ENCODE measurements at places on chromosomes 3 and 15. TPM values are rescaled to one million over a fixed set of nuclear protein-coding genes. Genes with fewer than 3 reads are reported as not detected.
A peak's percentile ranks its signal among the peaks of the same experiment; 100 is the strongest.

The MBD4 gene
- 26.4 TPM for total RNA-seq

The FBXO40 gene
- 0.23 TPM for total RNA-seq

The CHST14 gene
- total RNA-seq, result 15.6 TPM

The GRK7 gene
- not detected for total RNA-seq

The UROC1 gene
- total RNA-seq, result not detected

The NECTIN3 gene
- total RNA-seq, result 48.2 TPM

The HDGFL3 gene
- 67.1 TPM for total RNA-seq

The SPINK8 gene
- total RNA-seq, result not detected

The CLDN16 gene
- not detected for total RNA-seq

DNA sequence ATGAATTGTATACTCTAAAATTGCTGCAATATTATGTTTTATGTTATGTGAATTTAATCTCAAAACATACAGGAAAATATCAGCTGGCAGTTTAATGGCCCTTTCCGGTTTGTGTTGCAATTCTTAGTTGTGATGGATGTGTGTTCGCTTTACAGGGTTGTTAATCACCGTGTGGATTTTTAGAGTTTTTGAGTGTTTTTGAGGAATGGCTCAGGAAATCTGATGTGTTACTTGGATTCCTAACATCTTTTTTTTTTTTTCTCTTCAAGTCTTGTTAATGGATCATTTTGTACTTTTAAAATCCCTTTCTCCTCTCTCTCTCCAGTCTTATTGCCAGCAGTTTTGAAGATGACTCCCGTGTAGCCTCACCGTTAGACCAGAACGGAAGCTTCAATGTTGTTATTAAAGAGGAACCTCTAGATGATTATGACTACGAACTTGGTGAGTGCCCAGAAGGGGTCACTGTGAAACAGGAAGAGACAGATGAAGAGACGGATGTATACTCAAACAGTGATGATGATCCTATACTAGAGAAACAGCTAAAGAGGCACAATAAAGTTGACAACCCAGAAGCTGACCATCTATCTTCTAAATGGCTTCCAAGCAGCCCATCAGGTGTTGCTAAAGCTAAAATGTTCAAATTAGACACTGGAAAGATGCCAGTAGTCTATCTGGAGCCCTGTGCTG is 35.7 kb downstream of the MGA start:
- no peaks in the 10 kb centered on the region for H3K4me1 ChIP-seq
- no peaks in the 10 kb centered on the region for H3K27me3 ChIP-seq
- H3K36me3 ChIP-seq, result 0 out of 2 replicates have a peak, but pooled peaks cover 4% of the 10 kb centered on the region

- no peaks in the 10 kb centered on the region for H3K27me3 ChIP-seq
- no peaks in the 10 kb centered on the region for H3K4me1 ChIP-seq
- DNase-seq, result no peak
- H3K36me3 ChIP-seq, result no peaks in the 10 kb centered on the region
- H3K4me3 ChIP-seq, result no peak overlapping the region
Observed at GRCh38 chr3:187016639-187017345, 86.5 kb downstream of the ST6GAL1 start.

DNA sequence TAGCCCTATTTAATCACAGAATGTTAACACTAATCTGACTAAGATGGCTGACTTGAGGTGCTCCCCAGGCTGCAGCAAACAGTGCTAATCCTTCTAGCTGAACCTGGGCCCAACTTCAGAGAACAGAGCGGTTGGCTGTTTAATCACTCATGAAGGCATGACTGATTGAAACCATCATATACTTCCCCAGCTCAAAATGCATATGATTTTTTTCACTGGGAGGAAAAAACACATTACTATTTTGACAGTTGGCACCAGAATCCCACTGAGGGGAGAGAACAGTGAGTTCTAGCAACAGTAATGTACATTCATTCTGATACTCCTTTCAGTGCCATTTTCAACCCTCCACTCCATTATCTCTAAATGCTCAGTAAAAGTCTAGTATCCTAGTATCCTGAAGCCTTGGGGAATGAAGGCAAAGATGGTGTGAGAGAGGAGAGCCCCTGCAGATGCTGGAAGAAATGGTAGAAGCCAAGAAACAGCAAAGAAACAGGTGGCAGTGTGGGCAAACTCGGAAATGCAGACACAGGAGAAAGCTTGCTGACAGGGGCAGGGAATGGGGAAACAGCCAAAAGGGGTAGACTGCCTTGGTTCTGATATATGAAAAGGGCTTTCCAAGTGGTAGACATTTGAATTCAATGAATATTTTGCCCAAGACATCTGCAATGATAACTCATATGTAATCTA is 34.4 kb upstream of the CASR start:
- peak; percentile 7 for DNase-seq
- no peak overlapping the region for H3K27ac ChIP-seq
- H3K4me3 ChIP-seq, result no peak overlapping the region
- H3K36me3 ChIP-seq, result peaks cover under 1% of the 10 kb centered on the region

DNA sequence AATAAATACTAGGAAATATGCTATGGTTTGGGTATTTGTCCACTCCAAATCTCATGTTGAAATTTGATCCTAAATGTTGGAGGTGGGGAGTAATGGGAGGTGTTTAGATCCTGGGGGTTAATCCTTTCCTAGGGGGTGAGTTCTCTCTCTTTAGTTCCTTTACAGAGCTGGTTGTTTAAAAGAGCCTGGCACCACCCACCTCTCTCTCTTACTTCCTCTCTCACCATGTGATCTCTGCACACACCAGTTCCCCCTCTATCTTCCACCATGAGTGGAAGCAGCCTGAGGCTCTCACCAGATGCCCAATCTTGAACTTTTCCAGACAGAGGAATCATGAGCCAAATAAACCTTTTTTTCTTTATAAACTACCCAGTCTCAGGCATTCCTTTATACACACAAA is 10.5 kb downstream of the SLC24A5 start:
- H3K36me3 ChIP-seq, result no peaks in the 10 kb centered on the region
- H3K4me3 ChIP-seq, result no peak overlapping the region
- H3K27me3 ChIP-seq, result no peaks in the 10 kb centered on the region
- no peak overlapping the region for H3K27ac ChIP-seq
- DNase-seq, result no peak

GRCh38 chr3:131957511-131957910 is 77.3 kb downstream of the CPNE4 start:
- no peak overlapping the region for H3K4me3 ChIP-seq
- H3K4me1 ChIP-seq, result peaks cover 22% of the 10 kb centered on the region
- H3K27me3 ChIP-seq, result no peaks in the 10 kb centered on the region
- H3K36me3 ChIP-seq, result no peaks in the 10 kb centered on the region
- peak overlapping the region; percentile 89 for H3K27ac ChIP-seq

GRCh38 chr3:41907330-41908073 is 54.4 kb downstream of the ULK4 start:
- H3K4me1 ChIP-seq, result no peaks in the 10 kb centered on the region
- H3K27me3 ChIP-seq, result no peaks in the 10 kb centered on the region
- no peak for DNase-seq
- peaks cover 15% of the 10 kb centered on the region for H3K36me3 ChIP-seq
- H3K27ac ChIP-seq, result no peak overlapping the region
- H3K4me3 ChIP-seq, result no peak overlapping the region

- H3K36me3 ChIP-seq, result no peaks in the 10 kb centered on the region
- H3K4me1 ChIP-seq, result no peaks in the 10 kb centered on the region
- no peak overlapping the region for H3K27ac ChIP-seq
- no peaks in the 10 kb centered on the region for H3K27me3 ChIP-seq
- DNase-seq, result no peak
Observed at GRCh38 chr3:38575279-38575843, 74.1 kb downstream of the SCN5A start.

GRCh38 chr3:119342176-119342575 is 48.0 kb downstream of the ARHGAP31 start:
- no peak for DNase-seq
- 0 out of 2 replicates have a peak, but pooled peaks cover 6% of the 10 kb centered on the region for H3K4me1 ChIP-seq
- H3K36me3 ChIP-seq, result no peaks in the 10 kb centered on the region
- no peak overlapping the region for H3K4me3 ChIP-seq
- H3K27ac ChIP-seq, result no peak overlapping the region

DNA sequence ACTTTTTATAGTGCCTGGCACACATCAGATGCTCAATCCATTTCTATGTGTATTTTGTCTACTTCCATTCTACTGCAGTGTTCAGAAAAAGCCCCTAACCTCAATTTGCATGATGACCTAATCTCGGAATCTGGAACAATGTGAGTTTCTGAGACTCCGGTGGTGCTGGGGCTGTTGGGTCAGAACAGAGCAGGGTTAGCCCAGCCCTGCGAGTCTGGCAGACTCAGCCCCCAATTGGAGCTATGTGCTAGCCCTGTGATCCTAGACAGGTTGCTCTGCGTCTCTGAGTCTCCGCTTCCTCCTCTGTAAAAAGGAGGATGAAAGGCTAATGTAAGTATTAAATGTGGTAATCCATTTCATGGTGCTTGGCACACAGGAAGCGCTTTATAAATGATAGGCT is 95.0 kb upstream of the ICE2 start:
- H3K27ac ChIP-seq, result peak overlapping the region; percentile 61
- H3K4me1 ChIP-seq, result peaks cover 25% of the 10 kb centered on the region
- no peaks in the 10 kb centered on the region for H3K36me3 ChIP-seq
- no peaks in the 10 kb centered on the region for H3K27me3 ChIP-seq

DNA sequence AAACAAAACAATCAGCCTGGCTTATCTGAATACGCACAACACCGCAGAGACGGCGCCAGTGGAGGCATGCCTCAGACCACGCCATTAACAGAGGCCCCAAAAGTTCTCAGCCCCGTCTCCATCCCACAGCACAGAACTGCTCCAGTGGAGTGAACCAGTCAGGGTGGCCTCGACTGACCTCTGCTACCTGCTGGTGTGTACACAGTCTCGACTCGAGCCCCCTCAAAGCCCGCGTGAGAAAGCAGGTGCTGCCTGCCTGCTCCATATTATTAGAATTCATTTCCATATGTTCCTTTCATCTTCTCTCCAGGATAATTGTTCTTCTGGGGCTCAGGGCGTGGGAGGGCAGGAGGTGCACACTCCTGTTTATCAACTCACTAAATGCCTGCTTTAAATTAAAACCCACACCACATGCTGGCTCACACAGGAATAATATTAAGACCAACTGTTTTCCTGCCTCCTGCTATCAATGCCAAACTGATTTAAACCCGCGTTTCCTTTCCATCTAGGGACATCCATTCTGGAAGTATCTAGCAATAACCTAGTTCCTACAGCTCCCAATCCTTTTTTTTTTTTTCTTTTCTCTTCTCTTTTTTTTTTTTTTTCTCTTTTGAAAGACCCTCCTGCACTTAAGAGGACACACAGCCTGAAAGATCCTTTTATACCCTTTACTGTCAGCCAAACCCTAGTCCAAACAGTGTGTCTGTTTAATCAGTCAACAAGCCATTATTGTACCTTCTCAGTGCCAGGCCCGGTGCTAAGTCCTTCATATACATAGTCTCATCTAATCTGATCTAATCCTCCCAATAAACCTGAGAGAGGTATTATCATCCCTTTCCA is 101.2 kb downstream of the TLE3 start:
- no peaks in the 10 kb centered on the region for H3K27me3 ChIP-seq
- no peak overlapping the region for H3K4me3 ChIP-seq
- no peaks in the 10 kb centered on the region for H3K36me3 ChIP-seq
- no peak for DNase-seq

GRCh38 chr15:89967881-89968280 is 33.2 kb upstream of the ZNF710 start:
- H3K4me1 ChIP-seq, result no peaks in the 10 kb centered on the region
- no peak overlapping the region for H3K27ac ChIP-seq
- DNase-seq, result no peak
- H3K27me3 ChIP-seq, result no peaks in the 10 kb centered on the region
- no peaks in the 10 kb centered on the region for H3K36me3 ChIP-seq

GRCh38 chr3:15010664-15011063 is 54.5 kb downstream of the MRPS25 start:
- no peak overlapping the region for H3K27ac ChIP-seq
- no peaks in the 10 kb centered on the region for H3K27me3 ChIP-seq
- no peak for DNase-seq
- no peaks in the 10 kb centered on the region for H3K4me1 ChIP-seq
- H3K4me3 ChIP-seq, result no peak overlapping the region

DNA sequence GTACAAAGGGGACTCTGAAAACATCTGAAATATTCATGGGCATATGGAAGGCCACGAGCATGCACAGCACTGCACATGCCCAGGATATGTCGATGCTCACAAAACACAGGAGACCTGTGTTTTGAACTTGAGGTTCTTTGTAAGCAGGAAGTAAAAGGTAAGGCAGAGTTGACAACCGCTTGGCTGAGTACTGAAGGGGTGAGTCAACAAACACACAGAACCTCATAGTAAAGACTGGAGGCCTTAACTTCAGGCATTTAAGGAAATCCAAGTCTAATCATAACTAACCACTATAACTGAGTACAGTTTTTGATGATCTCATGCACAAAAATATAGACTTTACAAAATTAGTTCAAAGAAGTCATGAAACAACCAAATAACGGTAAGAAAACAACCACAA is 80.6 kb downstream of the MYO9A start:
- H3K4me1 ChIP-seq, result no peaks in the 10 kb centered on the region
- H3K36me3 ChIP-seq, result no peaks in the 10 kb centered on the region
- H3K4me3 ChIP-seq, result no peak overlapping the region
- H3K27ac ChIP-seq, result no peak overlapping the region

- peak overlapping the region; percentile 11 for H3K27ac ChIP-seq
- H3K4me1 ChIP-seq, result peaks cover 17% of the 10 kb centered on the region
- H3K4me3 ChIP-seq, result no peak overlapping the region
- H3K27me3 ChIP-seq, result peaks cover 35% of the 10 kb centered on the region
- peak; percentile 34 for DNase-seq
Observed at GRCh38 chr15:92715758-92716157, 60.2 kb upstream of the FAM174B start.

DNA sequence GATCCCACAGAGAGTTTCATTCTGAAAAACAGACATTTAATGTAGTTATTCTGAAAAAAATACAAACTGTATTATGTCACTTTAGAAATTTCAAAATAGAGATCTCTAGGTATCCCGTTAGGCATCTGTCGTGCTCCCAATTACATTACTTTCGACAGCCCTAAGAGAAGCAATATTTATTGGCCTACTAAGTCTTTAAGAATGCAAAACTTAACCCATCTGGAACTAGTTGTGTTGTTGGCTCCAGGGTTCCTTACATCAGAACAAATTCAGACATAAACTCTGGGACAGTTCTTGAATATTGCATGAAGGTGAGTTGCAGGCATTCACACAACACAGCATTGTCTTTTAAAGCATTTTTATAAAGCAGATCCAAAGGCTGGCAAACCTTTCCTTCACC is 498.4 kb downstream of the FHIT start:
- H3K27ac ChIP-seq, result no peak overlapping the region
- no peak for DNase-seq
- peaks cover 8% of the 10 kb centered on the region for H3K36me3 ChIP-seq
- H3K4me3 ChIP-seq, result no peak overlapping the region

- no peak overlapping the region for H3K4me3 ChIP-seq
- H3K27me3 ChIP-seq, result no peaks in the 10 kb centered on the region
- H3K36me3 ChIP-seq, result no peaks in the 10 kb centered on the region
- peak; percentile 18 for DNase-seq
- H3K27ac ChIP-seq, result no peak overlapping the region
Observed at GRCh38 chr3:79810092-79810491, 42.3 kb upstream of the ROBO1 start.

GRCh38 chr15:60392601-60392985 is 5.2 kb downstream of the ANXA2 start:
- no peaks in the 10 kb centered on the region for H3K36me3 ChIP-seq
- H3K27me3 ChIP-seq, result peaks cover 6% of the 10 kb centered on the region
- H3K4me1 ChIP-seq, result peaks cover 59% of the 10 kb centered on the region
- peak; percentile 56 for DNase-seq

All from GM23338 (cell line).